ENCODE measurements at places on chromosomes 2 and 18. TPM values are rescaled to one million over a fixed set of nuclear protein-coding genes. Genes with fewer than 3 reads are reported as not detected.

MAB21L4 gene
- not detected for total RNA-seq

CYP1B1 gene
- 1.6 TPM for total RNA-seq

UPP2 gene
- not detected for total RNA-seq

GPR45 gene
- total RNA-seq = not detected

ATG16L1 gene
- total RNA-seq = 89.3 TPM

GPR39 gene
- not detected for total RNA-seq

KCNIP3 gene
- total RNA-seq = not detected

- DNase-seq = no peak
Observed at GRCh38 chr18:79952456-79952995, 1.1 kb upstream of the SLC66A2 start.

DNA sequence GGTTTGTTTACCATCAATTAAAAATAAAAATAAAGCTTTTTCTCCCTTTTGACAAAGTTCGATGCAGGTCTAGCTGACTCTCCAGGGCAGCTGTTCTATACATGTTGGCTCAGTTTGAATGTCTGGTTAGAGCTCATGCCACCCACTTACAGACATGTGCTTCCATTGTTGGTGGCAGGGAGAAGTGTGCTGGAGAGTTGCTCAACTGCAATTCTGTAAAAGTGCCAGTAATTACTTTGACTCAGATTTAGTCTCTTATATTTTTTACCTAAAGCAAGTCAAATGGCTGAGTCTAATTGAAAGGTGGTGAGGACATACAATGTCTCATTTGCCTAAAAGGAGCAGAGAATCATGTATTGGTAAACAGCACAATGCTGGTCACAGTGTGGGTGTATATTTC is 609.1 kb upstream of the SYT4 start:
- DNase-seq = no peak

GRCh38 chr2:176461098-176461808 is 192.0 kb downstream of the MTX2 start:
- no peak for DNase-seq

DNA sequence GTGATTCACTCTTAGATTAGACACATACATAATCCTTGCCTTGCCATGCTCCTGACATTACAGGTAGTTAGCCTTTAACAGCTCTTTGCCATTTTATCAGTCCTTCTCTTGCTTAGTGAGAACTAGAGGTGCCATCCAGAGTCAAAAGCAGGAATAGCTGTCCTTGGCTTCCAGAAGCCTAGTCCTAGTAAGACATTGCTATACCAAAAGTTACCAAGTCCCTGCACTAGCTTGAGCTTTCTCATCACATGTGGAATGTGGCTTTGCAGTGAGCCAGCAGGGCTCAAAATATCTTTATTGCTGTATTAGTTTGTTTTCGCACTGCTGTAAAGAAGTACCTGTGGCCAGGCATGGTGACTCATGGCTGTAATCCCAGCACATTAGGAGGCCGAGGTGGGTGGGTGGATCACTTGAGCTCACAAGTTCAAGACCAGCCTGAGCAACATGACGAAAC is 104.7 kb upstream of the NOSTRIN start:
- DNase-seq = no peak

DNA sequence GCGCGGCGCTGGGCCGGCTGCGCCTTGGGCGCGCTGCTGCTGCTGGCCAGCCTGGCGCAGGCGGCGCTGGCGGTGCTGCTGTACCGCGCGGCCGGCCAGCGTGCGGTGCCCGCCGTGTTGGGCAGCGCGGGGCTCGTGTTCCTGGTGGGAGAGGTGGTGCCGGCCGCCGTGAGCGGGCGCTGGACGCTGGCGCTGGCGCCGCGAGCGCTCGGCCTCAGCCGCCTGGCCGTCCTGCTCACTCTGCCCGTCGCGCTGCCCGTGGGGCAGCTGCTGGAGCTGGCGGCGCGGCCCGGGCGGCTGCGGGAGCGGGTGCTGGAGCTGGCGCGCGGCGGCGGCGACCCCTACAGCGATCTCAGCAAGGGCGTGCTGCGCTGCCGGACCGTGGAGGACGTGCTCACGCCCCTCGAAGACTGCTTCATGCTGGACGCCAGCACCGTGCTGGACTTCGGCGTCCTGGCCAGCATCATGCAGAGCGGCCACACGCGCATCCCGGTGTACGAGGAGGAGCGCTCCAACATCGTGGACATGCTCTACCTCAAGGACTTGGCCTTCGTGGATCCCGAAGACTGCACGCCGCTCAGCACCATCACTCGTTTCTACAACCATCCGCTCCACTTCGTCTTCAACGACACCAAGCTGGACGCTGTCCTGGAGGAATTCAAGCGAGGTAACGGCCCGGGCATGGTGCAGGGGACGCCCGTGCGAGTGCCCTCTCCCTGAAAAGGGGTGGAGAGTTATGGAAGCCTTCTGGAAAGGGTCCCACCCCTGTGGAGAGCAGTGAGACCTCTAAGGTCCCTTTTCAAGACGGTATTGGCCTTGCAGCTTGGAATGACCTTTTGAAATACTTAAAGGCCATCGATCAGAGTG is 1.0 kb downstream of the CNNM3 start:
- DNase-seq = no peak

DNA sequence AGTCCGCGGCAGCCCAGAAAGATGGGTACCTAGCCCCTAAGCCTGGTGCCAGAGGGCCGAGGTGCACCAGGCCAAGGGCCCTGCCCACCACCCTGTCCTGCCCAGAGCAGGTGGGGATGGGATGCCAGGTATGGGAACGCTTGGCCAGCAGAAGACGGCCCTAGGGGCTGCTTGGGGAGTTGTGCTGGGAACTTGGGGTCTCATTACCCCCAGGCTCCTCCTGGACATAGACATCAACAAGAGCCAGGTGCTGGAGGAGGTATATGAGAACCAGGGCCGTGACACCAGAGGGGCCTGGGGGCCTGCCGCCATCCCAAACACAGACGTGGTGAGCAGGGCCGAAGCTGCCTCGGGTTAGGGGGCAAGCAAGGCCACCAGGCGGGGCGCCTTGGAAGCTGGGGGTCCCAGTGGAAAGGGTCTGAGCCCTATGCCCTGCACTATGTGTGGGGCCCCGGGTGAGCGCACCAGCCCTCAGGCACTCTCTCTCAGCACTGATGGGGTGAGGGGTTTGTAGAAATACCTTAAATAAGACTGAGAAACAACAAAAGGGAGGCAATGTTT is 46.9 kb downstream of the FER1L5 start:
- no peak for DNase-seq

DNA sequence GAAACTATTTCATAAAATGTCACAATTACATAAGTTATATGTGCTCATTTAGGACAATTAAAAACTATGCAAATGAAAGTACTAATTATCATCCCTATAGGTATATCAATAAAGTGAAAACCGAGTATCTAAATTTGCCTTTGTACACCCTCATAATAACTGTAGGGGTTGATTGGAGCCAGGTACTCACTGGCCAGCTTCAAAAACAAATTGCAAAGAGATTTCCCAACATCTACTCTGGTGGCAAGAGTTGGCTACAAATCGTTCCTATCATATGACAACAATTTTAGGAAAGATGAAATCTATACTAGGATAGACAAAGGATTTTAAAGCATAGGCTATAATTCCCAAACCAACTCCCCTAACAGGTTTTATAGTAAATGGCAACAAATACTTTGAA is 556.4 kb downstream of the LRRTM4 start:
- no peak for DNase-seq

- DNase-seq = no peak
Observed at GRCh38 chr18:42373584-42373983, 418.6 kb downstream of the PIK3C3 start.

DNA sequence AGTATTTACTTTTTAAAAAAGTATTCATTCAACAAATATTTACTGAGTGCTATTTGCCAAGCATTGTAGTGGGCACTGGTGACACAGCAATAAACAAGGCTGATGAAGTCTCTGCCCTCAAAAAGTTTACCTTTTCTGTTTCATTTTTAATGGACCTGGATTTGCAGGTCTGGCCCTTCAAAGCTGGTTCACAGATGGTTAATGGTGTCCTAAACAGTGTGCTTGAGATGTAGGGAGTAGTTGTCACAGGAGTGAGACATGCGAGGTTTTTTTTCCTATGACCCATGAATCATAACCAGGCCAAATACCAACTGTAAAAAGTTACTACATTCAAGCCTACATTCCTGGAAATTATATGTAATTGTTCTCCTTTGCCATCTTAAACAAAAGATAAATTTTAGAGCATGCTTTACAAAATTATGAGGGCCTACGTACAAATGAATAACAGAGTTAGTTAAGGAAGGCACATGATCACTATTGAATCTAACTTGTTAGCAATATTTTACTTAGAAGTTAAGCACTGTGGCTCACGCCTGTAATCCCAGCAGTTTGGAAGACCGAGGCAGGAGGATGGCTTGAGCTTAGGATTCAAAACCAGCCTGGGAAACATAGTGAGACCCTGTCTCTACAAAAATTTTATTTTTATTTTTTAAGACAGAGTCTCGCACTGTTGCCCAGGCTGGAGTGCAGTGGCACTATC is 223.9 kb downstream of the MBD5 start:
- DNase-seq = no peak

GRCh38 chr2:14903709-14904374 is 271.3 kb downstream of the LRATD1 start:
- DNase-seq = peak; percentile 2

DNA sequence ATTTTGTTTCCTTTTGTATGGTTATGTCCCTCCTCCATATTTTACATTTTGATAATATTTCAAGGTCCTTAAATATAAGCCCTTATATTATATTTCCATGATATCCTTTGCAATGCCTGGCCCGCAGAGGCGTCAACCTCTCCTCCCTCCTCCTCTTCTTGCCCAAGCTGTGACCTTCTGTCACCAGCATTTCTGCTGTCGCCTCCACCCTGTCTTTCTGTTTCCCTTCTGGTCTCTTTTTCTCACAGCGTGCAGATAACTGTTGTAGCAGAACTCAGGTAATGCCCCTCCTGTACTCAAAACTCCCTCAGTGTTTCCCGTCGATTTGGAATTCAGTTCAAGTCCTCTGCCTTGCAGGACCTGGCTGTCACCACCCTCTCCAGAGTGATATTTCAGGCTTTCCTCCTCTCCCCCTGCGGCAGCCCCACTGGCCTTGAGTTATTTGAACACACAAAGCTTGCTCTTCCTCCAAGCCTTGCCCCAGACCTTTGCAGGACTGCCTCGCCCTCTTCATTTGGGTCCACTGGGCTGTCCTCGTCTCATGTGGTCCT is 709.3 kb downstream of the DCDC2C start:
- DNase-seq = no peak

- DNase-seq = peak; percentile 13
Observed at GRCh38 chr2:227805578-227805977, 8.1 kb upstream of the CCL20 start.

DNA sequence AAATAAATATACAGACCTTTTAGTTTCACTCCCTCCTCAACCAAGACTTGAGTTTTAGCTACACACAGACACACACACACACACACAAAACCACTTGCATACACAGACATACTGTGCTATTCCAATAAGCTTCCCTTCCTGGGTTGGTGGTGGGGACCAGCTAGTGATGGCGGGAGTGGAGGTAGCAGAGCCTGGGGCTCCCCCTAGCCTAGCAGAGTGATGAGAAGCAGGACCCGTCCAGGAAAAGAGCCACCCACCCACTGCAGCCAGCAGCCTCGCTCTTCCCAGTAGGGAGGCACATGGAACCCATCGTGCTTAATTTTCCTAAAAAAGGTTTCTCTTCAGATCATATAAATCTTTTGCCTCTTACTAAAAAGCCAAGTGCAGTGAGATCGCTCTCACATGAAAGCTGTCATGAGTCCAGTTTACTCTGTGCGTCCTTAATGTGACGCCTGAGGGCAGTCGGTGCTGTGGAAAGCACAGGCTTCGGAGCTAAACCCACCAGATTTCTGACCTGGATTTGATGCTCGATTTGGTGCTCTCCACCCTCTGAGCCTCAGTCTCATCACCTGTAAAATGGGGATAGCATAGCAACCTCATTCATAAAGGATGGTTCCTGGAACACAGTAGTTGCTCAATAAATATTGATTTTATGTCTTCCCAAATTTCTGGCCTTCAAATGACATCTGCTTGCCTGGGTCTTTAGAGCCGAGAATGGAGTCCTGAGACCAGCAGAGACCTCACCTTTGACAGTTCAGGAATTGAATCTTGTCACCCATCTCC is 60.1 kb upstream of the YWHAQ start:
- DNase-seq = no peak

DNA sequence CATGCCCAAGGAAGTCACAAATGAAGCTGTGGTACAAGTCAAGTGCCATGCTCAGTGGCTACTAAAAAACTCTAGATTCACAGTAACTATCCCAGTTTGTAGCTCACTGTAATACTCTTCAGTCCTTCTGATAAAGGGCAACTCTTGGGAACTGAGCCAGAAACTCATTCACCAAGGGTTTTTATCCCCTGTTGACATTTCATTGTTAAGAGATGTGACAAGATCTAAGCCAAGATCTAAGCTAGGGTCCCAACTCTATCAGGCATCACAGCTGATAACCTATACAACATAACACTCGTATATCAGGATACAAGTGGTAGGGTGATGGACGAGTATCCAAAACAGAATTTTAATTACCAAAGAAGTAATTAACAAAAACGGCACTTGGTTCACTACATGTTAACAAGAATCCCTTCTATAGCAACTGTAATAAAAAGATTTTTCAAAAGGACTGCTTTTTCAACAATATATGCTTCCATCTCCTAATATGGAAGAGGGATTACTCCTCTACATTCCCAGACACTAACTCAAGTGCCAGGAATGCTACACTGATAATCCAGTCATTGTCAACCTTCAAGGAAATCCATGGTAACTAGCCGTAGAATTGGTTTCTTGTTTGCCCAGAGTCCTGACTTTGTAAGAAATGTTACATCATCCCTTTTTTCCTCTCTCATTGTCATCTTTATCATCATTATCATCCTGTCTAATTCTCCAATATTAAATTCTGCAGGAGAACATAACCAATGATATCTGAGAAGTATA is 111.7 kb downstream of the CDH2 start:
- DNase-seq = no peak

DNA sequence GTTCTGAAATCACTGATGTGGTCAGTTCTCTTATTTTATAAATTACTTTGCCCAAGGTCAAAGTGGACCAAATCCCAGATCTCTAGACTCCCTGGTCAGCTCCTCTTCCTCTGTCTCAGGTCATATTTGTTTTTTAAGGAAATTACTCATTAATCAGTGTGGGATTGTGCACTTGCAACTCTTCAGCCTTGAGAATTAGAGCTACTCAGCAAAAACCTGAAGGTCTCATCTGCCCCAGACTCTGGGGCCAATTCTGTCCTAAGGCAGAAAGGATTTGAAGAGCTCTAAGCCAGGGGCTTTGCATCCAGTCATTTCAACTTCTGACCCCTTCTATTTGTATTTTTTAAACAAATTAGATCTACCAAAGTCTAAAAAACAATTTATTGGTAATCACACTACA is 17.7 kb upstream of the DCC start:
- DNase-seq = no peak

DNA sequence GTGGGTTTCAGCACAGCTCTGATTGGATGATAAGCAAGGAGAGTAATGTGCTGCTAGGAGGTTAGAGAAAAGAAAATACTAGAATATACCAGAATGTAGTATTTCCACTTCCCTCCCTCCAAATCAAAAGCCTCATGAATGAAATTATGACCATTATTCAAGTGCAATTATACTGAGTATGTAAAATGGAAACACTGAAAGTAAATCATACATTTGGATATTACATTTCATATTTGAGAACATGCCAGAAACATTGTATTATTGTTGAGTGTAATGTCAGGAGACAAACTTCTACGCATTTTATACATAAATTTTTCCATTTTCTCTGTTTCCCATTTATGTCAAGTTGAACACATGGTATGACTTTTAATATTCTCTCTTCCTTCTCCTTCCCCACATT is 942 bp upstream of the CETN1 start:
- DNase-seq = no peak

GRCh38 chr2:216635701-216636550 is 2.7 kb downstream of the IGFBP2 start:
- DNase-seq = no peak

GRCh38 chr2:119468154-119468955 is 36.7 kb downstream of the TMEM37 start:
- no peak for DNase-seq
